ENCODE measurements at places on chromosomes 4 and X. TPM values are rescaled to one million over a fixed set of nuclear protein-coding genes. Genes with fewer than 3 reads are reported as not detected.

DNA sequence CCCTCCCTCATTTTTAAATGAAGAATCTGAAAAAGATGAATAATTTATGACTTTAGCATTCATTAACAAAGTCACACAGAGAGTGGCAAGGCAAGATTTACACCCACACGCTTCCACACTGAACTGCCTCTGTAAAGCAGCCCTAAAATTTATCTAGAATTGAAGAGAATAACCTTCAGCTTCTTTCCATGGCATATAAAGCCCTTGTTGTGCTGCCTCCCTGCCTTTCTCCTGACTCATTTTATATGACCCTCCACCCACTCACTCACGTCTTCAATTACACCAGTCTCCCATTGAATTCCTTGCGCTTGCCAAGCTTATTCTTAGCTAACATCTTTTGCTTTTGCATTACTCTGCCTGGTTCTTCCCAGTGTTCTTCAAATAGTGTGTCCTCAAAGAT, 2649.3 kb downstream of the PCDH7 start:
- no peak overlapping the region for H3K27ac ChIP-seq
- no peaks in the 10 kb centered on the region for H3K27me3 ChIP-seq
- H3K4me3 ChIP-seq: no peak overlapping the region
- H3K36me3 ChIP-seq: no peaks in the 10 kb centered on the region
- no peaks in the 10 kb centered on the region for H3K4me1 ChIP-seq

- no peak overlapping the region for H3K27ac ChIP-seq
- no peak for DNase-seq
- no peaks in the 10 kb centered on the region for H3K4me1 ChIP-seq
- no peaks in the 10 kb centered on the region for H3K27me3 ChIP-seq
- H3K36me3 ChIP-seq: no peaks in the 10 kb centered on the region
Measured at GRCh38 chr4:143016171-143016570, 168.5 kb upstream of the USP38 start.

GRCh38 chr4:6272863-6273660, 3.4 kb downstream of the WFS1 start:
- no peak overlapping the region for H3K4me3 ChIP-seq
- H3K27me3 ChIP-seq: no peaks in the 10 kb centered on the region
- H3K27ac ChIP-seq: peak overlapping the region; percentile 53
- DNase-seq: peak; percentile 34
- H3K36me3 ChIP-seq: peaks cover 24% of the 10 kb centered on the region
- H3K4me1 ChIP-seq: peaks cover 66% of the 10 kb centered on the region

DNA sequence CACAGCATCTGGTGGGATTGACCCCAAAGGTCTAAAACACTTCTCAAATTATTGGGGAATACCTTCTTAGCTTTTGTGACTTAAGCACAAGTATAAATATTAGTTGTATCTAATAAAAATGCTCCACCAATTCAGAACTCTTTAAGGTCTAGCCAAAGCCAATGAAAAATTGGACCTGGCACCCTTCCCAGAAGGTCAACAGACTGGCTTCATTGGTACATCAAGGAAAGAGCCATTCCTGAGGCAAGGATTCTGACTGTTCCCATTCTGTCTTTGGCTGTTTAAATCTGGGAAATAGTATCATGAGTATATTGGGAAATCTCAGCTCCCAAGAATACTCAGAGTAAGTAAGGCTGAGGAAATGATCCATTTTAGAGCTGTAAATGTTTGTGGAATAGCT, 153.0 kb upstream of the TRPC5 start:
- H3K4me3 ChIP-seq: no peak overlapping the region
- H3K27me3 ChIP-seq: peaks cover 3% of the 10 kb centered on the region
- no peak overlapping the region for H3K27ac ChIP-seq
- no peaks in the 10 kb centered on the region for H3K4me1 ChIP-seq
- DNase-seq: no peak
- H3K36me3 ChIP-seq: no peaks in the 10 kb centered on the region

DNA sequence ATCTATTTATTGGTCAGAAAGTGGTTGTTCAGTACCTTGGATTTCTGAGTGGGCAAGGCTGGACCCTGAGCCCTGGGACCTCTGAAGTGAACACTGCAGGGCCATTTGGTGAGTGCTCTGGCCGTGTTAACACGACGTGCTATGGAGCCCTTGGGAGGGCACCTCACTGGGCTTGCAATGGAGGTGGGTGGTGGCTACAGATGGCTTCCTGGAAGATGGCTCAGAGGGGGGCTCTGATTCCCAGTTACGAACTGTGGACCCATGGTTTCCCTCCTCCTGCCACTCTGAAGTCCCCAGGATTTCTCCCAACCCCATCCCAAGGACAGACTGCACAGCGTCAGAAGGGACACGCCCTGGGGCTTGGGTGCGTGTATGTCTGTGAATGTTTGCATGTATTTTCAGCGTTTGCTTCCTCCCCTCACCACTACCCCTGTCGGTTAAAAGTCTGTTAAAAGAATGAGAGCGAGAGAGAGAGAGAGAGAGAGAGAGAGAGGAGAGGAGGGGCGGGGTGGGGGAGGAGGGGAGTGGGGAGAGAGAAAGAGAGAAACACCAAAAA, 3.7 kb upstream of the RHOH start:
- DNase-seq: no peak
- peaks cover 3% of the 10 kb centered on the region for H3K4me1 ChIP-seq
- H3K36me3 ChIP-seq: no peaks in the 10 kb centered on the region
- no peak overlapping the region for H3K27ac ChIP-seq

GRCh38 chrX:18769364-18769763, 61.9 kb downstream of the PPEF1 start:
- no peaks in the 10 kb centered on the region for H3K27me3 ChIP-seq
- H3K4me1 ChIP-seq: no peaks in the 10 kb centered on the region
- no peaks in the 10 kb centered on the region for H3K36me3 ChIP-seq
- no peak for DNase-seq
- no peak overlapping the region for H3K4me3 ChIP-seq
- H3K27ac ChIP-seq: no peak overlapping the region

DNA sequence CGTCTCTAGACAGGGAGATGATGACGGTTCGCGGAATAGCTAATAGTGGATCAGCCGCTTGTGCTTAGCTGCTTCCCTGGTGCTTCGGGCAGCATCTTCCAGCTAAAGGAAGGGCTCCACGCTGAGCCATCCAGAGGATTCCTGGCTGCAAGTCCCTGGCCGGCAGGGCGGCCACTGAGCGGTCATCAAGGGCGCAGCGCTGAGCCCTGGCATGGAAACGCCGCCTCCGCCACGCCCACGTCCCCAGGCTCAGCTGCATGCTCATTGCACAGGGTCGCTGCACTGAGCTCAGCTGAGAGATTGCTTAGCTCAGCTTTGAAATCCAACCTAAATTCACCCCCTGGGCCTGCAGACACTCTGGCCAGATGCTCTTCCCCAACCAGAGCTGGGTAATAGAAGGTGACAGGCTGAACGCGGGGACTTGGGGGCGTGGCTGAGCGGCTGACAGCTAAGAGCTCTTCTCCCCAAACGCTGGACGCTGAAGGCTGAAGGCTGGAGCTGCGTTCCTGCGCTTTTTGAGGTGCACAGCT, 118.2 kb upstream of the KIT start:
- H3K27ac ChIP-seq: peak overlapping the region; percentile 37
- H3K4me3 ChIP-seq: peak overlapping the region; percentile 42
- peaks cover 10% of the 10 kb centered on the region for H3K4me1 ChIP-seq
- H3K36me3 ChIP-seq: no peaks in the 10 kb centered on the region
- H3K27me3 ChIP-seq: no peaks in the 10 kb centered on the region

DNA sequence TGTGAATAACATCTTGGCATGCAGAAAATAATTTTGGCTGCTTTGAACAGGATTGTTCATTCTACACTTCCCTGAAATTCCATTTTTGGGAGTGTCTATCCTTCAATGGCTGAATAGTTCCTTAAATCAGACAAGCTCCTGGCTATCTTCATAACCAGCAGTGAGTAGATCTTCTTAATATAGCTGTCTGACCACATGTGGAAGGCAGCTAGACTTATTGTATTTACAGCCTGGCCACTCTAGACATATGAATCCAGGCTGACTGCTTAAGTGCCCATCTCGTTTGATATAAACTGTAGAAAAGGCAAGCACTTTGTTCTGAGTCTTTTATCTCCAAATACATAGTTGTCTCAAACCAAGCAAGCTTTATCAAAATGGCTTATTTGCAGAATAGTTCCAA, 40.0 kb downstream of the PWWP3B start:
- no peaks in the 10 kb centered on the region for H3K4me1 ChIP-seq
- no peak for DNase-seq
- peaks cover 10% of the 10 kb centered on the region for H3K27me3 ChIP-seq
- no peak overlapping the region for H3K27ac ChIP-seq
- no peak overlapping the region for H3K4me3 ChIP-seq

DNA sequence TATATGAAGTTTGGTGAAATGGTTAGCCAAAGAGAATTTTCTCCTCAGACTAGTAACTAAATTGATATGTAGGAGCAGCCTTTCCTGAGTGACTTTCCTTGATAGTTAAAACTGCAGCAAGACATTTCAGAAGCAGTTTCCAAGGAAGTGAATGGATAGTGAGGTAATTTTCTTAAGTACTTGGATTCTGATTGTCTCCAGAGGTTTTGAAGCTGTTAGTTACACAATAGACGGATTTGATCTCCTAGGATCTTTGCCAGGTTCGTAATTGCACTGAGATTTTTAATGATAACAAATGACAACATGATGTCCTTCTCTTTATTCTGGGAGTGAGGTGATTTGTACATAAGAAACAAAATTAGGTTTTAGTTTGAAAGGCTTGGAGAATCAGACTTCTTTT, 29.2 kb downstream of the PRRG1 start:
- H3K27me3 ChIP-seq: peaks cover 2% of the 10 kb centered on the region
- no peak for DNase-seq
- H3K4me1 ChIP-seq: no peaks in the 10 kb centered on the region
- H3K36me3 ChIP-seq: no peaks in the 10 kb centered on the region
- no peak overlapping the region for H3K4me3 ChIP-seq

GRCh38 chr4:169658975-169659715, 38.8 kb downstream of the CLCN3 start:
- peak overlapping the region; percentile 70 for H3K4me3 ChIP-seq
- H3K27me3 ChIP-seq: no peaks in the 10 kb centered on the region
- no peaks in the 10 kb centered on the region for H3K36me3 ChIP-seq
- DNase-seq: no peak

DNA sequence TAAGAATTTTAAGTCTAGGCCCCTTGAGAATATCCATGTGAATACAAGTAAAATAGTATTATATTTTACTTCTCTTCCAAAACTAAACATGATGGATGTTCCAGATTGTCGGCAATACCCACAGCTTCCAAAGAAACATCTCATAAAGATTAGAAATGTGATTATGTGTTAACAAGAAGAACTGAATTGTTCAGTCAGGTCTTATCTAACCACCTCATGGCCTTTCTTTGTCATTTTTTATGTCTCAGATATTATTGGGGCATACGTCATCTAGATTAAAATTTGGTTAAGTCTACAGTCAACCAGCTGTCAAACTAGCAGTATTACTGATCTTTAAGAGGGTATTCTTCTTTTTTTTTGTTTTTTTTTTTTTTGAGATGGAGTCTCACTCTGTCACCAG, 10.0 kb downstream of the EPGN start:
- H3K36me3 ChIP-seq: no peaks in the 10 kb centered on the region
- H3K4me3 ChIP-seq: no peak overlapping the region
- no peak for DNase-seq
- no peak overlapping the region for H3K27ac ChIP-seq
- H3K4me1 ChIP-seq: no peaks in the 10 kb centered on the region

DNA sequence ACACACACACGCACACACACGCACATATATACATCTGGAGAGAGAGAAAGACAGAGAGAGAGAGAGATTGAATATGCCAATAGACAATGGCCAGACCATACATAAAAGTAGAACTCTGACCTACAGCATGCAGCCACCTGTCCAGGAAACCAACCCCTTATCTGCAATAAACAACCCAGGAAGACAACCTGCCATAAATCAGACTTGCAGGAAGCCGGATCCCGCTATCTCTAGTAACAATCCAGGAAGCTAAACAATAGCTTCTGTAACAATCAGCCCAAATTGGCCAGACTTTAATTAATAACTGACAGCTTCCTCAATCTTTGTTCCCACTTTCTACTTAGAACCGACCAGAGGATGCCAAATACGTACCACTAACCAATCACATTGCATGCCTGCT, 173.2 kb downstream of the LDB2 start:
- no peak overlapping the region for H3K27ac ChIP-seq
- DNase-seq: no peak
- H3K4me3 ChIP-seq: no peak overlapping the region

GRCh38 chr4:162659716-162660115, 495.9 kb upstream of the FSTL5 start:
- DNase-seq: no peak
- no peaks in the 10 kb centered on the region for H3K4me1 ChIP-seq
- H3K27me3 ChIP-seq: no peaks in the 10 kb centered on the region
- no peaks in the 10 kb centered on the region for H3K36me3 ChIP-seq

- H3K4me1 ChIP-seq: no peaks in the 10 kb centered on the region
- no peak overlapping the region for H3K4me3 ChIP-seq
- no peaks in the 10 kb centered on the region for H3K27me3 ChIP-seq
- no peak for DNase-seq
- H3K27ac ChIP-seq: no peak overlapping the region
Measured at GRCh38 chr4:37023504-37023903, 221.0 kb upstream of the NWD2 start.

GRCh38 chrX:250965-251364, 30.2 kb upstream of the PLCXD1 start:
- H3K4me3 ChIP-seq: no peak overlapping the region
- DNase-seq: no peak
- H3K36me3 ChIP-seq: no peaks in the 10 kb centered on the region
- no peaks in the 10 kb centered on the region for H3K27me3 ChIP-seq
- H3K27ac ChIP-seq: no peak overlapping the region
- H3K4me1 ChIP-seq: no peaks in the 10 kb centered on the region

DNA sequence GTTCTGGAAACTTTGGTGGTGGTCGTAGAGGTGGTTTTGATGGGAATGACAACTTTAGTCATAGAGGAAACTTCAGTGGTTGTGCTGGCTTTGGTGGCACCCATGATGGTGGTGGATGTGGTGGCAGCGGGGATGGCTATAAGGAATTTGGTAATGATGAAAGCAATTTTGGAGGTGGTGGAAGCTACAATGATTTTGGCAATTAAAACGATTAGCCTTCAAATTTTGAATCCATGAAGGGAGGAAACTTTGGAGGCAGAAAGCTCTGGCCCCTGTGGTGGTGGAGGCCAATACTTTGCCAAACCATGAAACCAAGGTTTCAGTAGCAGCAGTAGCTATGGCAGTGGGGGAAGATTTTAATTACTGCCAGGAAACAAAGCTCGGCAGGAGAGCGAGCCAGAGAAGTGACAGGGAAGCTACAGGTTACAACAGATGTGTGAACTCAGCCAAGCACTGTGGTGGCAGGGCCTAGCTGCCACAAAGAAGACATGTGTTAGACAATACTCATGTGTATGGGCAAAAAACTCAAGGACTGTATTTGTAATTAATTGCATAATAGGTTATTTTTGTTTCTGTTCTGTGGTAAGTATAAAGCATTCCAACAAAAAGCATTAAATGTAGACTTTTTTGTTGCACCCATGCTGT, 23.2 kb upstream of the SOD3 start:
- no peaks in the 10 kb centered on the region for H3K4me1 ChIP-seq
- no peaks in the 10 kb centered on the region for H3K36me3 ChIP-seq
- H3K27me3 ChIP-seq: no peaks in the 10 kb centered on the region

CXCL5 gene
- total RNA-seq: 0.33 TPM

UGT2B7 gene
- 0.20 TPM for total RNA-seq

TRPC5OS gene
- 0.06 TPM for total RNA-seq

ENAM gene
- total RNA-seq: not detected

RBMX gene
- total RNA-seq: 287 TPM

LANCL3 gene
- 2.1 TPM for total RNA-seq

MAB21L2 gene
- 12.4 TPM for total RNA-seq

EDA2R gene
- total RNA-seq: 1.7 TPM

LDOC1 gene
- 13.9 TPM for total RNA-seq

FDCSP gene
- total RNA-seq: not detected
